Trophoblast cell (in vitro differentiated cells and primary cell): ENCODE measurements at places on chromosomes 6 and 20.

DNA sequence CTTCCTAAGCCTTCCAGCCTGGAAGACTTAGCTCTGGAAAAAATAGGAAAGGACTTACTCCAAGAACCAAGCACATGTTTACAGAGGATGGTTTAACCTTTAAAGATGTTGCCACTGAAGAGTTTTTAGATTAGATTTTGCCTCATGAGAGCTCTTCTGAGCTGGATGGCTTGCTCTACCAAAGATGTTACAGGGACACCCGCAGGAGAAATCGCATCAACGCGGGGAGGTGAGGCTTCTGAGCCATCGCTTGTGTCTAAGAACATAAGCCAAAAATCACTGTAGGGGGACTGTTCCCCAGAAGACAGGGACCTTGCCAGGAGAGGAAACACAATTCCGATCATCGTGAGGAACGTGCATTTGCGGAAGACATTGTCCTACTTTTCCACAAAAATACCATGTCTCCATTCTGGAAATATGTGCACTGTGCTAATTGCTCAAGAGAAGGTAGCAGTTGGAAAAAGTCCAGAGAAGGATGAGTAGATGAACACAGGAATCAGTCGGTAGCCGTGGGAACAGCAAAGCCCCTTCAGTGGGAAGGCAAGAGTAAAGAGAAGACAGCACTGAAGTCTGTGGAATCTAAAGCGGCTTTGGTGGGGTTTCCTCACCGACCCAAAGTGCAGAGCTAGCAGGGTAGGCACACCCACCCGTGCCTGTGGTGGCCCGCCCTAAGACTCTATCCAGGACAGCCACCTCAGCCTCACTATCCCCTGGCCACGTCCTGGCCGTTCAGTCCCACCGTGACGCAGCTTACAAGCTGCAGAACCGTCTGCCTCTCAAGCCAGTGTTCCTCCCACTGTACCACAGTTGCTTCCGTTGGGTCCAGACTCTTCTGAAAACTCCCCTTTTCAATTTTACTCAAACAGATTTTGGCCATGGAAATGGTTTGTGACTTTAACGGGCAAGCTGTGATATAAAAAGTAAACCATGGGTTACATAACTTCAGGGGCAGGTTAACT, 334.8 kb downstream of the NRN1 start:
- H3K27me3 ChIP-seq, result no peaks in the 10 kb centered on the region
- H3K27ac ChIP-seq, result no peak overlapping the region
- H3K36me3 ChIP-seq, result no peaks in the 10 kb centered on the region
- H3K4me3 ChIP-seq, result no peak overlapping the region

DNA sequence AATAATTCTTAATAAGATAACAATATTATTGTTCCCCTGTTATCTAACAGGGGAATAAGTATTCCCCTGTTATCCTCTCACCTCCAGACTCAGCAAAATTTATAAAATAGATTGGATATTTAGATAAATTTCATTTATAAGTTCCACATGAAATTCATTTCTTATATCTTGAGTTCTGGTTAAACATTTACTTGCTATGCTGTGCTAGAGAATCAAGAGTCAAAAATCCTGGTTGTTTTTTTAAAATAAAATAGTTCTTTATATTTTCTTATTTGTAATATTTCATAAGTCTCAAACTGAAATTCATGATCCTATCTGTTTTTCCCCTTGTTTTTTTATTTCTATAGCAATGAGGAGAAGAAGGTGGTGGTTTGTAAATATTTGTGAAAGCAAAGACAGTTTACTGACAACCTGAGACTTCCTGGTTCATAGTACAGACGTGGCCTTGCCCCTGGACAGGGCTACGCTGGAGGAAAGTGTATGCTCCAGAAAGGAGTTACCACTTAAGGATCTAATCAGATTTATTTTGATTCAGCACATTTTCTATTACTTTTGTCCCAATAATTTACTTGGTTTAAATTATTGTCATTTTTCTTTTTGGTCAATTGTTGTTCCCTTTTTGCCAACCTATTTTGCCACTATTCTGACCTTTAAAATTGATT, 37.8 kb upstream of the MARCKS start:
- no peak overlapping the region for H3K4me3 ChIP-seq
- no peak overlapping the region for H3K27ac ChIP-seq
- no peaks in the 10 kb centered on the region for H3K36me3 ChIP-seq
- H3K27me3 ChIP-seq, result no peaks in the 10 kb centered on the region

- H3K27me3 ChIP-seq, result no peaks in the 10 kb centered on the region
- no peak overlapping the region for H3K4me3 ChIP-seq
- H3K36me3 ChIP-seq, result no peaks in the 10 kb centered on the region
- H3K27ac ChIP-seq, result no peak overlapping the region
- H3K4me1 ChIP-seq, result no peaks in the 10 kb centered on the region
These were observed 526.5 kb downstream of the NKAIN2 start for GRCh38 chr6:124330197-124330596.

DNA sequence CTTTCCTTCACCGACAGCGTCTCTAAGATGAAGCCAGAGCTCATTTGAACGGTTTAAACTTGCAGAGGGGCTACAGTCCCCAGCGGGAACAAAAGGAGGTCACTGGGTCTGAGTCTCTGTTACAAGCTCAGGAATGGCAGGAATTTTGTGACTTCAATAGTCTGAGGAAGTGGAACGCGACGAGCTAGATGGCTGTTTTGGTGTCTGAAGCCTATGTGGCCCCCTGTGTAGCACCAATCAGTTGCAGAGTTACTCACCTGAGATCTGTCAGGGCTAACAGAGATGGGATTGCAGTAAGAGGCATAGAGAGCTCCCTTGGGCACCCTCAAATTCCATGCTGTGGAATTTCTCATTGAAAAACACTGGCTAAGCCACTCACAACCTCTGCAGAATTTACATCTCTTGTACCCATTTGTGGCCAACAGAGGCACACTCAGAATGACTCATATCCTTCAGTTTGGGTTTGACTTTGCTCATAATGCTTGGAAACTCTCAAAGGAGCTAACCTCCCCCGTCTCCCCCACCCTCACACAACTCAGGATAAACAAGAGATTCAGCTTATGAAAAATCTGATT, 7.1 kb upstream of the TCP11 start:
- peaks cover 10% of the 10 kb centered on the region for H3K4me1 ChIP-seq
- peak overlapping the region; percentile 37 for H3K27ac ChIP-seq
- no peak overlapping the region for H3K4me3 ChIP-seq
- H3K36me3 ChIP-seq, result no peaks in the 10 kb centered on the region

- H3K4me3 ChIP-seq, result no peak overlapping the region
- H3K27ac ChIP-seq, result no peak overlapping the region
- no peaks in the 10 kb centered on the region for H3K36me3 ChIP-seq
- DNase-seq, result no peak
These were observed 6.3 kb upstream of the APMAP start for GRCh38 chr20:24998631-24999445.
